Effector memory CD8-positive, alpha-beta T cell (primary cell): ENCODE measurements at places on chromosomes 4 and X.

DNA sequence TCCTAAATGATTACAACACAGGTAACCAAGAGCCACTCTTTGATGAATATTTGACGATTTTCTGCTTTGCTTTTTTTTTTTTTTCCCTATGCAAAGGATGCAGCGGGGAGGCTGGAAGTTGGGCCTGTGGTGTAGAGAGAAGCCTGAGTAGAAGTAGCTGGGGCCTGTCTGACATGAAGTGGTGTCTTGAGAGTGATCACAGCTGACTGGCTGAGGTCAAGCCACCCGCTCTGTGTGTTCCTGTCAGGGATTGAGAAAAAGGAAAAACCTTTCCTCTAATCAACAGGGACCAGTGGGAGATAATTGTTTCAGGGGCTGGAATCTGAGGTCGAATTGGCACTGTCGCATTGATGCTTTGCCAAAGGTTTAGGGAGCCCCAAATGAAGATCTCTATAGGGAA, 258.7 kb downstream of the GRIA3 start:
- no peak overlapping the region for H3K27ac ChIP-seq
- no peak overlapping the region for H3K4me3 ChIP-seq

DNA sequence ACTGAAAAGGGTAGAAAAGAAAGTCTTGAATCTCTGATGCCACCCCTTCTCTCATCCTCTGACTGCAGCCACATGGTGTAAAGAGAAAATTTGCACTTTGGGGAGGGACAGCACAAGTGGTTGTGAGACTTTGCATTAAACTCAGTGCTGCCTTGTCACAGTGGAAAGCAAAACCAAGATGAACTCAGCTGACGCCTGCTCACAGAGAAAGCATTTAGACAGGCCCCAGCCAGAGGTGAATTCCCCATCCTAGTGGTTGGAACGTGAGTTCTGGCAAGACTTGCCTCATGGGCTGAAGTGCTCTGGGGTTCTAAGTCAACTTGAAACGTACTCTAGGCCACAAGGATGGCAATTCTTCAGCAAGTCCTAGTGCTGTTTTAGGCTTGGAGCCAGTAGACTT, 1101.4 kb downstream of the ADGRL3 start:
- DNase-seq = no peak
- H3K4me3 ChIP-seq = no peak overlapping the region
- H3K27ac ChIP-seq = no peak overlapping the region
- no peaks in the 10 kb centered on the region for H3K27me3 ChIP-seq

DNA sequence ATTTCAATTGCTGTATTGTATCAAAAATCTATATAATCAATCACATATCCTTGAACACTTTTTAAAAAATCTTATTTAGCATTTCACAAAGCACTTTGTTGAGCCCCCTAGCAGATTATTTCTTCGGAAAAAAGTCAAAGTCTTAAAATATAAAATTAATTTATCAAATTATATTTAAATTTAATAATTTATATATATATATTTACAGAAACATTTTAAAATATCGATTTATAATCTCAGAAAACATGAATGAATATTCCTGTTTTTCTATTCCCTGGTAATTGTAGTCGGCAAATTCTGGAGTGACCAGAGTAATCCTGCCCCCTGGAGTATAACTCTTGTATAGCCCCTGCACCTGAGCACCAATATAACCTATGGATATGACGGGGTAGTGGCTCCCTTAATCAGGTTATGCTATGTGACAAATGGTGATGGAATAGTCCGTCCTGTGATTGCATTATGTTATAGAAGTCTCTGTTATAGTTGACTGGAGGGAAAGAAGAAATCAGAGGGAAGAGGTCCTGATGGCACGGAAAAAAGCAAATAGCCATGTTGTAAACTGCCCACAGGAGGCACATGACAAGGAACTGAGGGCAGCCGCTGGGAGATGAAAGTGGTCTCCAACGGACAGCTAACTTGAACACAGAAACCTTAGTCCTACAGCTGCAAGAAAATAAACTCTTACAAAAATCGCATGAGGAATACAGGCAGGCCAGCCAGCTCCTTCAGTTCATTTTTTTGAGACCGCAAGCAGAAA, 1092.3 kb downstream of the ARAP2 start:
- H3K4me1 ChIP-seq = no peaks in the 10 kb centered on the region
- H3K27me3 ChIP-seq = no peaks in the 10 kb centered on the region
- no peaks in the 10 kb centered on the region for H3K36me3 ChIP-seq
- no peak overlapping the region for H3K4me3 ChIP-seq
- DNase-seq = no peak

DNA sequence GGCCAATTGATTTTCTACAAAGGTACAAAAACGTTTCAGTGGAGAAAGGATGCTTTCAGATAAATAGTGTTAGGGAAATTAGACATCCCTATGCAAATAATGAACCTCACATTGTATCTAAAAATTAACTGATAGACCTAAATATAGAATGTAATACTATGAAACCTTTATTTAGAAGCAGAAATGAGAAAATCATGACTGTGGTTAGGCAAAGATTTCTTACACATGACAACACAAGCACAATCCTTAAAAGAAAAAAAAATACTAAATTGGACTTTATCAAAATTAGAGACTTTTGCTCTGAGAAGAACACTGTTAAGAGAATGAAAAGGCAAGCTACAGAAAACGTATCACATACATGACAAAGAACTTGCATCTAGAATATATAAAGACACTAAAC, 43.0 kb upstream of the SPANXN4 start:
- no peaks in the 10 kb centered on the region for H3K4me1 ChIP-seq
- H3K27ac ChIP-seq = no peak overlapping the region
- H3K27me3 ChIP-seq = no peaks in the 10 kb centered on the region
- H3K4me3 ChIP-seq = no peak overlapping the region
- DNase-seq = no peak
- H3K36me3 ChIP-seq = no peaks in the 10 kb centered on the region

DNA sequence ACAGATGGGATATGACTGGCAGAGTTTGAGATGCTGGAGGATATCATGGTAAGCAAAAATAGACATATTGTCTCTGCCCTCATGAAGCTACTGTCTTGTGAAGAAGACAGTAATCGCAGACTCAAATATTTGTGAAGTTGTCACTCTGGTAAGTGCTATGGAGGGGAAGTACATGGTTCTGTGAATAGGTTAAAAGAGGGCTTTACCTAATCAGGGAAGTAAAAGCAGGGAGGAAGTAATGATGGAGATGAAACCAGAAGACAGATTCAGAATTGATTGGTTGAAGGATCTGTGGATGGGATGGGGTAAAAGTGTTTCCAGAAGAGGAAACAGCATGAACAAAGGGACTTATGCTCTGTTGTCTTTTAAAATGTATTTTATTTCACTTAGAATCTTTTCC, 19.3 kb upstream of the MAGED1 start:
- H3K36me3 ChIP-seq = no peaks in the 10 kb centered on the region
- no peak overlapping the region for H3K4me3 ChIP-seq
- no peak overlapping the region for H3K27ac ChIP-seq
- H3K4me1 ChIP-seq = peaks cover 3% of the 10 kb centered on the region
- H3K27me3 ChIP-seq = no peaks in the 10 kb centered on the region

- no peaks in the 10 kb centered on the region for H3K36me3 ChIP-seq
- no peak overlapping the region for H3K27ac ChIP-seq
- no peaks in the 10 kb centered on the region for H3K4me1 ChIP-seq
- no peak overlapping the region for H3K4me3 ChIP-seq
Observed at GRCh38 chr4:158163941-158164767, 8.7 kb downstream of the GASK1B start.

- H3K36me3 ChIP-seq = peaks cover 3% of the 10 kb centered on the region
- H3K4me3 ChIP-seq = no peak overlapping the region
- no peak overlapping the region for H3K27ac ChIP-seq
- peaks cover 72% of the 10 kb centered on the region for H3K27me3 ChIP-seq
Observed at GRCh38 chr4:5890063-5890727, 2.7 kb downstream of the CRMP1 start.

DNA sequence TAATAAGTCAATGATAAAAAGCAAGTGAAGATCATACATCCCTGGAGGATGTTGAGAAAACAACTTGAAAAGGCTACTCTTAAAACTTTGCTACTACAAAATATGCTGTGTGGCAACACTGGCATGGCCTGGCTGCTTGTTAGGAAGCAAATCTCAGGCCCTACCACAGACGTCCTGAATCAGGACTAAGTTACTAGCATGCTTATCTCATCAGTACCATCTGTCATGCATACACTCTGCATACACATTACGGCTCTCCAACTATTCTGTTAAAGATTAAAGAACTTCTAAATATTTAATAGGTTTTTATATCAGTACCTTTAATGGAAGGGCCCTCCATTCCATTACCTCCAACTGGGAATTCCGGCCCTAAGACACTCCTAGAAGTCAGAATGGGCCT, 8.2 kb downstream of the PAPSS1 start:
- DNase-seq = no peak
- no peaks in the 10 kb centered on the region for H3K27me3 ChIP-seq
- H3K4me3 ChIP-seq = no peak overlapping the region
- H3K36me3 ChIP-seq = no peaks in the 10 kb centered on the region

- no peak for DNase-seq
- H3K4me1 ChIP-seq = peaks cover 6% of the 10 kb centered on the region
- no peaks in the 10 kb centered on the region for H3K27me3 ChIP-seq
- H3K36me3 ChIP-seq = no peaks in the 10 kb centered on the region
Observed at GRCh38 chrX:108121291-108121690, 29.7 kb downstream of the ATG4A start.

DNA sequence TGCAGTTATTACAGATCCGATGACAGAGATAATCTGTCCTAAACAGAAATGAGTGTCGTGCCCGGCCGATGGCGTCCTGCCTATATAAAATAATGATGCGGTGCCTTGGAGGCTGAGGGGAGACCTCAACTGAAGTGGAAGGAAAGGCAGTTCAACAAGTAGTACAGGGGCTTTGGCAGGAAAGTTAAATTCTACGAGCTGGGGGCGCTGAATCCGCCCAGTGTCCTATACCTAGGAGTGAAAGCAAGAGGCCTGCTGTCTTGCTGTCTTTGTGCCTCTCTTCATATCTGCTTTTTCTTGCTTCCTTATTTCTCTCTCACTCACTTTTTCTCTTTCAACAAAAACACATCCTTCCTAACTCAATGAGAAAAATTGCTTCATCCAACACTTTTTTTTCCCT, 82.2 kb upstream of the PRPS2 start:
- no peaks in the 10 kb centered on the region for H3K36me3 ChIP-seq
- no peak overlapping the region for H3K4me3 ChIP-seq
- H3K27ac ChIP-seq = no peak overlapping the region
- no peaks in the 10 kb centered on the region for H3K4me1 ChIP-seq
- no peaks in the 10 kb centered on the region for H3K27me3 ChIP-seq

GRCh38 chr4:37890801-37891259, at the start of gene TBC1D1:
TSS of gene TBC1D1 (plus strand) at chr4:37891084. CDS start at chr4:37902096, 11,012 bp downstream.
- H3K27me3 ChIP-seq = no peaks in the 10 kb centered on the region
- H3K27ac ChIP-seq = peak within 1 kb of the TSS; percentile 94
- DNase-seq = no peak
- H3K36me3 ChIP-seq = peaks cover 10% of the 10 kb centered on the region

GRCh38 chrX:68090266-68090665, 343.0 kb downstream of the OPHN1 start:
- DNase-seq = no peak
- H3K4me3 ChIP-seq = no peak overlapping the region
- H3K36me3 ChIP-seq = no peaks in the 10 kb centered on the region
- H3K27ac ChIP-seq = no peak overlapping the region

GRCh38 chrX:27336466-27337091, 126.6 kb downstream of the PPP4R3C start:
- no peaks in the 10 kb centered on the region for H3K36me3 ChIP-seq
- DNase-seq = no peak
- no peaks in the 10 kb centered on the region for H3K27me3 ChIP-seq
- H3K27ac ChIP-seq = no peak overlapping the region
